ENCODE measurements at places on chromosomes 5 and 9. TPM values are rescaled to one million over a fixed set of nuclear protein-coding genes. Genes with fewer than 3 reads are reported as not detected.

DNA sequence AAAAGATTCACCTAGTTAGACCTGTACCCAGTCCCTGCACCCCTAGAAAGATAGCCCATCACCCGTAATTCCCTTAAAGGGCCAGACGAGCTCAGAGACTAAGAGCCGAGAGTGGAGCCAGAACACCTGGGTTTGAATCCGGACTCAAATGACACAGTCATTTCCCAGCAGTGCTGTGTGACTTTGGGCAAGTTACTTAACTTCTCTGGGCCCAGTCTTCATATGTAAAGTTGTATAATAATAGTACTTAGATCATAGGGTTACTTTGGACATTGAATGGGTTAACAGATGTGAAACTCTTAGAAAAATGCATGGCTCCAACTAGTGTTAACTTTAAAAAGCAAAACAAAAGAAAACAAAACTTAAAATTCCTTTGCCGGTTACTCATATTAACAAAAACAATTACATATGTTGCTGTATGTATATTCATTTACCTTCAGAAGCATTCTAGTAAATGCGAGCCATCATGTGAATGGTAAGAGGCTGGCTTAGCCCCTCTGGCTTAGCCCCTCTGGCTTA is 40.4 kb upstream of the RASGRF2 start:
- DNase-seq, result no peak

DNA sequence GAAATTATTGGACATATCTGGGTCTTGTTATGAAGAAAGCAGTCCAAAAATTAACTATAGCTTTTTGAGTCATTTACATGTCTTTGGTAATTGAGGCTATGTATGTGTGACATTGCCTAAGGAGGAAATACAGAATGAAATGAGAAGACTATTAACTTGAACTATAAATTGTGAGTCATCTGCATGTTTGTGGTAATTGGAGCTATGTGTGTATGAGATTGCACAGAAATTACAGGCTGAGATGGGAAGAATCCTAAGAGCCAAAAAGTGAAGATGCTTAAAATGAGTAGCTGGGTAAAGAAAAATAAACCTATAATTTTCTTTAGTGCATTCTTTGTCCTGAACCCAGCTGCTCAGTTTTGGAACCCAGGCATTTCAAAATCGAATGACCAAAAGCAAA is 747.6 kb upstream of the EDIL3 start:
- peak; percentile 1 for DNase-seq

GRCh38 chr9:137454597-137455358 is 4.4 kb downstream of the NSMF start:
- DNase-seq, result no peak

- no peak for DNase-seq
Measured at GRCh38 chr9:78009186-78009585, 22.4 kb downstream of the GNAQ start.

GRCh38 chr5:68259700-68260099 is 44.1 kb downstream of the PIK3R1 start:
- DNase-seq, result no peak

DNA sequence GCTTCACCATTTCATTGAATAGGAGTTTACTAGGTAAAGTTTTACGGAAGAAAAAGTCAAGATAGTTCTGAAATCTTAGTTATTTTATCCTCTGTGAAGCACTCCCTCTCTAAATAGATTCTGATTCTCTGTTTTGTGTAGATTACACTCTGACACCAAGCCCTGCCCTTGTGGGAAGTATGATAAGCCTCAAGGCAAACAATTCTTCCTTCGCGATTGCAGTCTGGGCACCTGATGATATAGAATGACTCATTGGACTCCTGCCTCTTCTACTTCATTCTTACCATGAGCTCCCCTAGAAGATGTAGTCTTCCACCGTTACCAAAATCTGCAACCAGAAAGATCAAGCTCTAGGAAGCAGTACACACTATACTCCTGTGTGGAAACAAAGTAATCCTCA is 626.9 kb upstream of the PTGER4 start:
- DNase-seq, result peak; percentile 47

DNA sequence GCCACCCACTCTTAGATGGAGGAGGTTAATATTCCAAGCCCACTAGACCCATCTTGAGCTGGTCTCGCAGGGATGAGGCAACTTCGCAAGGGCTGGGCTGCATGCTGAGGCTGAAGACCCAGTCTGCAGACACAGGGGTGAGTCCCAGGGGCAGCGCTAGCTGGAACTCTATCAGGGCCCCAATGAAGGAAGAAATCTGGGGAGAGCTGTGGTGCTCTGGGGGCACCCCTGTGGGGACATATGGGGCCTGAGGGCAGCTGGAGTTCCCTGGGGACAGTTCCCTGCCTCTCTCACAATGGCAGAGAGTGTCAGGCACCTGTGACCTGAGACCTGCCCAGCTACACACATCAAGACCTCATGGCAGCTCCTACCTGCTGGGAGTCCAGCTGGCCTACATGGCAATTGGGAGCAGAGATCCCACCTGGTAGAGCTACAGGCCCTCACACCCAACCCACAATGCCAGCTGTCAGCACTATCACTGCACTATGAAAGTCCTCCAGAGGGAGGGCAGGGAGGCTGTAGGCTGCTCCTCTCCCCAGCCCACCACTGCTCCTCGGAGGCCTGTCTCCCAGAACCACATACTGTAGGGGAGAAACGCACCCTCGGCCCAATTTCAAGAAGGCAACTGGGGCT is 202.2 kb downstream of the GABBR2 start:
- DNase-seq, result no peak

GRCh38 chr9:110383491-110383890 is 45.8 kb upstream of the TXNDC8 start:
- DNase-seq, result no peak

GRCh38 chr9:137603879-137604278 is 1.6 kb upstream of the ARRDC1 start:
- no peak for DNase-seq

DNA sequence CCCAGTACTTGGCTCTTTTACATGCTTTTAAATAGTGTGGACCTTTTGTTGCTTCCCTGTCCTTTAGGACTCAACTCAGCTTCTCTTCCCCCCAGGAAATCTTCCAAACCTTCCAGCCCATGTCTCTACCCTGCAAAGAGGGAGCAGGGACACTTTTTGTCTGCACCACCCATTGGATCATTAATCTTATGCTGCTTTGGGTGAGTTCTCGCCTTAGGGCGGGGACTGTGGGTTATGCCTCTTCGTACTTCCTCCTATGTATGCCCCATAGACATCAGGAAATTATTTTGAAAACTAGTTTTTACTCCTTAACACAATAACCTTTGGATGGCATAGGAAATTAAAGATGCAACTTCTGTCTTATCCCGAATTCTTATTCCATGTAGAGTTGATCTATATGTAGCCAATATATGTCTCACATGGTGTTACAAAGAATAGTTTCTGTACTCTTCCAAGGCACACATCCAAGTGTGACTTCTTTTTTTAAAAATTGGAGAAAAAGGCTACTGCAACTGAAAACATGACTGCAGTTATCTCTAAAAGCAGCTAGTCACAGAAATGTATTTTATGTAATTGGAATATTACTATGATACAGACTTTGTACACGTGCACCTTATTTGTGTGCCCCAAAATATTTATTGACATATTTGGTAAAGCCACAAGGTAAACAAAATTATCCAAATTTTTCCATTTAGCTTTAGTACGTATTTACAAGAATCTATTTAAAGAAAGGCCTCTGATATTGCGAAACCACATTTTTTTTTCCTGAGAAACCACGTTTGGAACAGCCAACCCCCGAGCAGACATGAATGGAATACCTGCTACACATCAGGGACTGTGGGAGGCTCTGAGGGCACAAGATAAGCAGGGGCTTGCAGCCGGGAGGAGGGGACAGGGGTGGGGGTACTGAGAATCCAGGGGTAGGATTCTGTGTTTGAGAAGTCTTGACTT is 133.6 kb downstream of the WDR41 start:
- DNase-seq, result peak; percentile 1

DNA sequence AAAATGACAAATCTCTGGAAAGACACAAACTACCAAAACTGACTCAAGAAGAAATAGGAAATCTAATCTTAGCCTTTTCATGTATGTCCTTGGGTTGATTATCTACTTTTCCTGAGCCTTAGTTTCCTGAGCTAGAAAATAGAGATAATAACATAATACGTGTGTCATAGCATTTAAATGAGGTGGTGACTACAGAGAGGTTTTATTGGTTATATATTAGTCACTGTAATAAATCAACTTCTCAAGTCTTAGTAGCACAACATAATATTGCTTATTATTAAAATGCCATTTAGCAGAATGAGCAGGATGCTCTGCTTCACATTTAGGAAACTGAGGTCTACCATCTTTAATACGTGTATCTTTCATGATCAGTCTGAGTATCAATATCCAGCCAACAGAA is 7.1 kb upstream of the PJA2 start:
- no peak for DNase-seq

GRCh38 chr5:6859951-6860638 is 146.9 kb downstream of the TENT4A start:
- DNase-seq, result no peak

Gene FBXL7
- 4.8 TPM for total RNA-seq

Data from foreskin keratinocyte (primary cell).